ENCODE measurements at places on chromosomes 5 and 9.
A peak's percentile ranks its signal among the peaks of the same experiment; 100 is the strongest.

GRCh38 chr5:34053133-34053532 is 10.1 kb upstream of the C1QTNF3 start:
- DNase-seq = no peak

- no peak for DNase-seq
Observed at GRCh38 chr5:143985832-143986515, 174.0 kb downstream of the HMHB1 start.

GRCh38 chr5:123434796-123435195 is 11.6 kb upstream of the CEP120 start:
- DNase-seq = no peak

DNA sequence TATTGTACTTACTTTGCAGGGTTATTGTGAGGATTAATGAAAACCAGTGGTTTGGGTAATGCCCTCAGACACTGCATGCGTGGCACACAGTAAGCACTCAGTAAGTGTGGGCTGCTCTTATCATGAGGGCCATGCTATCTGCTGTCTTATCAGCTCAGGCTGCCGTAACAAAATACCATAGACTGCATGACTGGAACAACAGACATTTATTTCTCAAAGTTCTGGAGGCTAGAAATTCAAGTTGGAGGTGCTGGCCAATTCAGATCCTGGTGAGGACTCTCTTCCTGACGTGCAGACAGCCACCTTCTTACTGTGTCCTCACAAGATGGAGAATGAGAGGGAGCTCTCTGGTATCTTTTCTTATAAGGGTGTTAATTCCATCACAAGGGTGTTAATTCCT is 23.9 kb upstream of the SH3PXD2B start:
- DNase-seq = no peak

- no peak for DNase-seq
Observed at GRCh38 chr9:115359017-115359780, 241.2 kb upstream of the TNC start.

- DNase-seq = no peak
Observed at GRCh38 chr5:177478711-177479646, 5.5 kb upstream of the DBN1 start.

DNA sequence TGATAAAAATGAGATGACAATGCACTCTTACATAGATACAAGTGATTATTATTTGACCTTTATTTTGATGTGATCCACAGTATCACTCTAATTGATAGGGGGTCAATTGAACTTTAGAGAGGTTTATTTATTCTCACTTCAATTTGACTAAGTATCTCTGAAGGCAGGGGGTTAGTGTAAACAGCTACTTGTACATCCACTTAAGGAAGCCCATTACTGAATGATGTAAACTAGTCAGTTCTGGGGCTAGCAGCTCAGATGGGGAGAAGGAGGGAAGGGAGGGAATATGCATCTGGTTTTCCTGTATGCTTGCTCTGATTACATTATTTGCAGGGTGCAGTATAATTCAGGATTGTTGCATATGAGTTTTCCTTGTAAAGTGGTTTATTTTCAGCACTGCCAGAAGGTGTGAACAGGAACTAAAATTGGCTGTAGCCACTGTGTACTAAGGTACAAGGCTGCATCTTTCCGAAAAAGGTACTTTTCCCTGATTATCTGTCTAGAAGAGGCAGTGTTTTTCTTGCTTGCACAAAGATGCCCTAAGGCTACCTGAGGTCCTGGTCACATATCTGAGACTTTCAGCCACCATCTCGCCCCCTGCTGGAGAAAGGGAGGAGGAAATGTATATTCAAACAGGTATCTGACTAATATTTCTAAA is 51.2 kb downstream of the MRPS27 start:
- peak; percentile 18 for DNase-seq

- DNase-seq = no peak
Observed at GRCh38 chr5:148224117-148224742, 14.1 kb upstream of the MARCOL start.

DNA sequence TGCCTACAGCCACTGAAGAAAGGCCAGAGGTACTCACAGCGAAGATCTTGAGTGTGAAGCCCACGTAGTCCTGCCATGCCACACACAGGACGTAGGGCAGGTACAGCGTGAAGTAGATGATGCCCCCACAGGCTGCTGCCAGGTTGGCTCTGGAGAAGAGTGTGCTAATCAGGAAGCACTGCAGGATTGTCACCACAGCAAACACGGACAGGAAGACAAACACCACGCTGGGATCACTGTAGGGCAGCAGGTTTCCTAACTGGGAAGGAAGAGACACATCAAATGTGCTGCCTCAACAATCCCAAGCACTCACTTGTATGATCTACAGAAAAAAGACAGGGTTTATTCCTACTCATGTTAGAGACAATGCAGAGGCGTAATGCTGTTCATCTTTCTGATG is 63.0 kb downstream of the NIPSNAP3B start:
- DNase-seq = no peak

- no peak for DNase-seq
Observed at GRCh38 chr5:66722686-66723085, 126.5 kb downstream of the MAST4 start.

DNA sequence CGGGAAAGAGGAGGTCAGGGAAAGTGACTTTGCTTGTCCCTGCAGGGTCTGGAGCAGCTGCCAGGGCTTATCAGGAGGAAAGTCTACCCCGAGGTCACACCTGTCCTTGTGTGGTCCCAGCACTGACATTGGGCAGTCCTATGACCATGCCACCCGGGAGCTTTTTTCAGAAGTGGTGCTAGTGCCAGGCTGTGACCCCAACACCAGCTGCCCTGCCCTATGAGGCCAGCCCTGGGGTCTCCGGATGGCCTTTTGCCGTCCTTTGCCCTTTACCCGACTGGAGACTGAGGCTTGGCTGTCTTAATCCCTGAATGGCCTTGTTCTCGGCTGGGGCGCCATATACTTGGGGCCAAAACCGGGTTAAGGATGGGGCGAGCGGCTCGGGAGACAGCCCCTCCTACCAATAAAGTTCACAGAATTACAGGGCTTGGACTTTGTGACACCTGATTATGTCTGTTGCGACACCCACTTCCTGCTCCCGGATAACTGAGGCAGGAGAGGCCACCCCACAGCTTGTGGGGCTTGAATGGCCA is 22.2 kb upstream of the SLC9A3 start:
- no peak for DNase-seq

- DNase-seq = no peak
Observed at GRCh38 chr5:10157085-10157669, 92.5 kb downstream of the ATPSCKMT start.

DNA sequence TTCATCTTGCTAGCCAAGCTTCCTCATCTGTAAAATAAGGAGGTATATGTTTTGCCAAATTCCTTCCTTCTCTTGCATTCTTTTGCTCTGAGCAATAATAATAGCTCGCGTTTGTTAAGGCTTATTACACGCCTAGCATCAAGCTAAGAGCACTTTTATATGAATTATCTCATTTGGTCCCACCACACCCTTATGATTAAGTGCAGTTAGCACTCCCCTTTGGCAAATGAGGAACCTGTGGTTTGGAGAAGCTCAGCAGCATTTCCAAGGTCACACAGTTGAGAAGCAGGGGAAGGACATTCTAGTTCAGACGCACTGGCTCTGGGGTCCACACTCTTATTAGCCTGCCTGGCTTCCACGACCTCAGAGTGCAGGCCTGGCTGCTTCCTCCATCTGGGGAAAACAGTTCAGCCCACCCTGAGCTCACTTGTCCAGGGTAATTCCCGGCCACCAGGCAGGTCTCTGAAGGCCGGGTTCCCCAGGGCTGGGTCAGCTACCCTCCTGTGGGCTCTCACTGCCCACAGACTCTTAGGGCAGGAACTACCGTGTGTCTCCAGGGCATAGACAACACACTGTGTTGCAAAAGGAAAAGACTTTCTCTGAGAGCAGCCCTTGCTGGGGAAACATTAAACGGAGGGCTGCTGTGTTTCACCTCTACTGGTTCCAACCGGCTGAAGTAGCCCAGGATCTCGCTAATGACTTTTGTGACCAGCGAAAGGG is 9.9 kb upstream of the FBP1 start:
- no peak for DNase-seq
